ENCODE measurements at places on chromosomes 4 and X.

GRCh38 chr4:107094332-107094731 is 58.2 kb upstream of the DKK2 start:
- no peak for DNase-seq

GRCh38 chr4:74217365-74217764 is 59.4 kb downstream of the MTHFD2L start:
- DNase-seq: no peak

DNA sequence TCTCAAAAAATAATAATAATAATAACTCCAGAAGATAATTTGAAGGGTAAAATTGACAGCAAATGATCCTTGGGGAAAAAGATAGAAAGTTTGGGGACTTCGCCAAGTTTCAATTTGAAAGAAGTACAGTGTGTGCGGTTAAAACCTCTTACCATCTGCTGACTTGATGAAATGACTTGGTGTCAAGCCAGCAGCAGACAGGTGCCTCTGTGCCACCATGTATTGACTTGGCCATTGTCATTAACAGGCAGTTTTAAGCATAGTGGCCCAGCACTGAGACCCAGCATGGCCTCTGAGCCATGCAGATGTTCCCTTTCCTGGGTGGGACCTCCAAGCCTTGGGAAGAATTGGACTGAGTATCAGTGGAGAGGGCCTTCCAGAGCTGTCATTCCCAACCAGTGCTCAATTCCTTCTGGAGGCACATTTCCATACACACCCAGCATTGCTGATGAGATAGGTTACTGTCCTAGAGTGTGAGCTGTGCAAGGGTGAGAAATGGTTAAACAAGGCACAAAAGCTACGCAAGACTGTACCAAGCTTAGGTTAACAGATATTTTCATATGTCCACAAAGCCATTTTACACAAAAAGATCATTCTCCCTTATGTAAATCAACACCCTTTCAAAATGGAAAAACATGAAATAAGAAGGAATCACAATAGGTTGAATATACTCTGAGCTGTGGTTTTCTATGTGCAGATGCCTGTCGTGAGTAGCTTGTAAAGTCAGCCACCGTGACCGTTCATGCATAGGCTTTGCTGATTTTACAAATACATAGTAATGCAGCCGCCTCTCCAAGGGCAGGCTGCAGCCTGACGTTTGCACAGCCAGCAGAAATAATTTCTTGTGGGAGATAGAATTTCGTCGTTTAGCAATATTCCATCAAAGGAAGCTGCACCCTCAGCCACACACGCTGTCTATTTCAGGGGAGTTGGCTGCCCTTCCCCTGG is 59.4 kb upstream of the FBXW7 start:
- no peak for DNase-seq

- DNase-seq: no peak
Measured at GRCh38 chrX:150324035-150324728, 38.9 kb upstream of the MAMLD1 start.

DNA sequence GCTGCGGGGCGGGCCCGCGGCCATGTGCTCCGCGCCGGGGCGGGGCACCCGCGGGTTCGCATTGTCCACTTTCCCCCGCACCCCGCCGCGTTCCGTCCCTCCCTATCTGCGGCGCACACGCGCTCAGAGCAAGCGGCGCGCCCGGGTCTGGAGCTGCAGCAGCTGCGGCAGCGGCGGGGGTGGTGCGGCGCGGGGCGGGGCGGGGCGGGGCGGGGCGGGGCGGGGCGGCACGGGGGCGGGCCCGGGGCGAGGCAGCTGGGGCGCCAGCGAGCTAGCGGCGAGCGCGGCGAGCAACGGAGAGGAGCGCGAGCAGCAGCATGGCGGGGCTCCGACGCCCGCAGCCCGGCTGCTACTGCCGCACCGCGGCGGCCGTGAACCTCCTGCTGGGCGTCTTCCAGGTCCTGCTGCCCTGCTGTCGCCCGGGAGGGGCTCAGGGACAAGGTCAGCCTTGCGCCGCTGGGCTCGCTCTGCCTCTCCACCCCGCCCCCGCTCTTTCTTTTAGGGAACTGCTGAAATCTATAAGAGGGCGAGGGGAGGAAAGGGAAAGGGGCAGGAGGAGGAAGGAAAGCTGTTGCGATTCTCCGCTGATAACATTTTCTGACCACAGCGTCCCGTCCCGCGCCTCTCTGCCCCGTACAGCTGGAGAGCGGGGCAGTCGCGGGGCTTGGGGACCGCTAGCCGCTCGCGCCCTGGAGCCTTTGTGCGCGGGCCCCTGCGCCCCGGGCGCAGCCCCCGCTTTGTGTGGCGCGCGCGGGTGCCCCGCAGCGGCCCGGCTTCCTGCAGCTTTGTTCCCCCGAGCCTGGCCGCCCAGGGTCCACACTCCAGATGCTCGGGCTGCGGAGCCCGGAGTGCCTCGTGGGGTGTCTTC is at the start of gene TMEM131L:
Gene TMEM131L, plus strand, starts transcription at position 280 of the 868 bp plus-strand sequence. Its CDS starts 38 bp downstream, at position 318.
- peak; percentile 74 for DNase-seq

DNA sequence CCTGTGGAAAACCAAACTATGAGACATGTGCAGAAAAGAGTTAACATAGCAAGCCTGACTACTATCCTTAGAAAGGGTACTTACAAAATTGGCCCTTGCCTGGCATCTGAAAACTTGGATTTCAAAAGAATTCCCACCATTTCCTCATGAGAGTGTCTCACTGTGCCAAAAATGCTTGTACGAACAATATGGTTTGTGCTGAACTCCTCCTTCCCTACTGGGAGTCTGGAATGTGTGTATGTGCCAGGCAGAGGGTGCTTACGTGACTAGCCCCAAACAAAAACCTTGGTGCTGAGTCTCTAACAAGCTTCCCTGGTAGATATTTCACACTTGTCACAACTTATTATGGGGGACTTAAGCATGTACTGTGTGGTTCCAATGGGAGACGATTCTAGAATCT is 81.7 kb upstream of the GIMD1 start:
- no peak for DNase-seq
